Activated T-cell treated with anti-CD3 and anti-CD28 coated beads, Interleukin-2, amount 50 U/mL, for 4 hours (primary cell): ENCODE measurements at places on chromosomes 2 and 18.
A peak's percentile ranks its signal among the peaks of the same experiment; 100 is the strongest.

DNA sequence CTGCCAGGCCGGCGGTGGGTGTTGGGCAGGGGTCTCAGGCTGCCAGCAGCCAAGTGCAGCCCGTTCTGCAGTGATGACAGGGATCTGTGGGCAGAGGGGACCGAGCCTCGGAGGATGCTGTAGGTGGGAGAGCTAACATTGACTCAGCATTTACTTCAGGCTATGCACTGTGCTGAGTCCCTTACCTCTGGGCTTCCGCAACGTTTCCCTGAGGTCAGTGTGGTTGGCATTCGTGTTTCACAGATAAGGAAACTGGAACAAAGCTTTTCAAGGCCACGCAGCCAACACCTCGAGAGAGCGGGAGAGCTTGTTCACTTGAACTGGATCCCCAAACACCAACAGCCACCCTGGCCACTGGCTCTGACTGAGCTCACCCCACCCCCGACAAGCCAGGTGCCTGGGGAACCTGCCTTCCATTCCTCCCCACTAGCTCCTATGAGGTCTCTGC is 839 bp upstream of the GPR148 start:
- DNase-seq, result no peak

- DNase-seq, result no peak
Observed at GRCh38 chr18:52936931-52937330, 596.9 kb downstream of the DCC start.

- no peak for DNase-seq
Observed at GRCh38 chr2:193907561-193907960, 1712.8 kb upstream of the TMEFF2 start.

GRCh38 chr18:26655525-26656430 is 107.4 kb upstream of the KCTD1 start:
- no peak for DNase-seq

DNA sequence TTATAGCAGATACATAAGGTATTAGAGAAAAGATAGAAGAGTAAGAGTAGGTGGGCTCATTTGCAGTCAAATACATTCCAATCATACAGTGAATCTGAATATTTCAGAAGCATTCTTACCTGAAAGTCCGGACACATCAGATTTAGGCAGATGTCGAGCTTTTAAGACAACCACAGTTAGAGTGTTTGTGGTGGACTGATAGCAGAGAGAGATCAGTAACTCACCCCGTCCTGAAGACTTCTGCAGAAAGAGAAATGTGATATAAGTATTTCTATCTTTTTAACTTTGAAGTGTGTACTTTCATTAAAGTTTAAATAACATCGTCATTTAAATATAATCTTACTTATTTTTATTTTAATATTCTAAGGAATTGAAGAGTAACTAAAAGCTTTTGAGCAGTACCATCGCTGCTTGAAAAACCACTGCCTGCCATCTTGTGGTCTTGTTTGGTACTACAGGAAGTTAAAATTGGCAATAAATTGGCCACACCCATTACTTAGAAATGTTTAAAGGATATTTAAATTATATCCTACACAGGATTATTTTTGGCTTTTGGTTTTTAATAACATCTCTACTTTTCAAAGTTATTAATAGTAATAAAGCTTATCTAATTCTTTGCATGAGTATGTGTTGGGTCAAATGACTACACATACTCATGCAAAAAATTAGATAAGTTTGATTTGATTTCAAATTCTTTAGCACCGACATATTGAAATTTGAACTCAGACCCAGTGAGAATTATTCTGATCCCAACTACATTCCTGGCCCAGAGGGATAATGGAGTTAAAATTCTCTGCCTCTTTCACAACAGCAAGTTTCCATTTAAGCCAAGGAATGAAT is 5.5 kb downstream of the SYT4 start:
- no peak for DNase-seq

DNA sequence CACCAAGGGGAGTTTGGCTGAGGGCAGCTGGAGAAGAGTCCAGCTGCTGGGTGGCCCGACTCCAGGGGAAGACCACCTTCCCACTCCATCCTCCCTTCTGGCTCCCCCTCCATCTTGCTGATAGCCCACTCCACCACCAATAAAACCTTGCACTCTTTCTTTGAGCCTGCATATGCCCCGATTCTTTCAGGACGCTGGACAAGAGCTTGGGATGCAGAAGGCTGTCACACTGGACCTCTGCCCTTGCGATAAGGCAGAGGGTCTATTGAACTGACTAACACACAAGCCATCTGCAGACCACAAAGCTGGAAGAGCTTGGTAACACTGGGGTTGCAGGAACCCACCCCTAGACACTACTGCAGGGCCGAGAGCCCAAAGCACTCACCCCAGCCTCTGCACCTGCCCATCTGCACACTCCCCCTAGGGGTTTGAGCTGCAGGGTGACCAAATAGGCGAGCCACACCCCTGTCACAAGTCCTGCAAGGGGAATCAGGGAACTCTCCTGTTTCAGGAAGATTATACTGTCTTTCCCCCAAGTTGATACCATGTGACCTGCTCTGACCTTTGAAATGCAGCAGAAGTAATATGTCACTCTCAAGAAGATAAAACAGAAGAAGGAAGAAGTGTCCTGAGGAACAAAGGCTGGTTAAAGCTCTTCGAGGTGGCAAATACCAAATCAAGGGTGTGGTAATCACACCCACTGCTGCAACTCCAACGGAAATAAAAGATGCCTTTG is 70.5 kb downstream of the SMAD4 start:
- DNase-seq, result no peak

- no peak for DNase-seq
Observed at GRCh38 chr18:32930695-32931301, 158.0 kb upstream of the KLHL14 start.

- peak; percentile 28 for DNase-seq
Observed at GRCh38 chr2:64807417-64807816, 153.7 kb upstream of the SERTAD2 start.

- no peak for DNase-seq
Observed at GRCh38 chr2:162462911-162463310, 119.0 kb downstream of the GCA start.

DNA sequence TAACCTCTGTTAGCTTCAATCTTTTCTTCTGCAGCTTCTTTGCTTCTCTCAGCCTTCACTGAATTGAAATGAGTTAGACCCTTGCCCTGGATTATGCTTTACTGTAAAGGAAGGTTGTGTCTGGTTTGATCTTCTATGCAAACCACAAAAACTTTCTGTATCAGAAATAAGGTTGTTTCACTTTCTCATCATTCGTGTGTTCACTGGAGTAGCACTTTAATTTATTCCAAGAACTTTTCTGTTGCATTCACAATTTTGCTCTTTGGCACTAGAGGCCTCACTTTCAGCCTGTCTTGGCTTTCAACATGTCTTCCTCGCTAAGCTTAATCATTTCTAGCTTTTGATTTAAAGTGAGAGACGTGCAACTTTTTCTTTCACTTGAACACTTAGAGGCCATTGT is 365.3 kb downstream of the TDRD15 start:
- DNase-seq, result no peak

- DNase-seq, result no peak
Observed at GRCh38 chr2:119241205-119241532, 17.5 kb downstream of the STEAP3 start.

DNA sequence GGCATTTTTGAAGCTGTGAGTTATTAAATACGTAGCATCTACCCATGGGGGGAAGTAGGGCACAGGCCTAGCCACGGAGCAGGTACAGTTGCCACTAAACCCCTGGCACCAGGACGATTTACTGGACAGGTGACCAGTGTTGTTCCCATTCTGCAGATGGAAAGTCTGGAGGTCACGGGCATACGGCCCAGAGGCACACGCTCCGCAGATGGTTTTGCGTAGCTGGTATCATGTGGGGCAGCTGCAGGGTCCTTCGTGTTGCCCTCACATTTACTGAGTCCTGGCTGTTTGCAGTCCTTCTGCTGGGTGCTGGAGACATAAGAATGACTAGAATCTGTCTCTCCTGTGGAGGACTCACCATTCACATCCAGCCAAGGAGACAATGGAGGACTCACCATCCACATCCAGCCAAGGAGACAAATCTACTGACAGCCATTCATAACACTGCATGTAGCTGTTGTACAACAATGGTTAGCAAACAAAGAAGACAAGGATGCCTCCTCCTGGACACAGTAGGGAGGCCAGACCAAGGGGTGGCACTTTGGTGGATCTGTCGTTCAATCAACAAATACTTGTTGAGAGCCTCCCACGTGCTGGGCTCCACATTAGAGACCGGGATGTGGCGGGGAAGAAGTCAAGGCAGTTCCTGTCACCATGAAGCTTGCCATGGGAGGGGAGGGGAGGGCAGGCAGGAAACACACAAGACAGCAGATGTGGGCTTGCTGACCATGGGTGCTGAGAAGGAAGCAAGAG is 24.9 kb downstream of the TWIST2 start:
- DNase-seq, result no peak

DNA sequence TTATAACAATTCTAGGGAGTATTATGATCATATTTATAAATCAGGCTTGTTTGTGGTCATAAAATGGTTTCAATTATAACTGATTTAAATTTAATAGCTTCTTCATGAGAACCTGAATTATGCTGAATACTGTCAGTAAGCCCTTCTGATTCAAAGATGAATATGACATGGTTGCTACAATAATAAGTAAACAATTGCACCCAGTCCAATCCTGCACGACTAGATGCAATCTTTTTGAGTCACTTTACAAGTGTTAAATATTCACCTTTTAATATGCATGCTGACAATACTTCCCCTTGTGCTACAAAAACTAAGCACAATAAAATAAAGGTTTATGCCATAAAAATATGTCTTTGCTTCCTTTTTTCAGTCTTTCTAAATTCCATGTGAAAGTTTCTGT is 325.2 kb downstream of the KCNJ3 start:
- DNase-seq, result no peak

DNA sequence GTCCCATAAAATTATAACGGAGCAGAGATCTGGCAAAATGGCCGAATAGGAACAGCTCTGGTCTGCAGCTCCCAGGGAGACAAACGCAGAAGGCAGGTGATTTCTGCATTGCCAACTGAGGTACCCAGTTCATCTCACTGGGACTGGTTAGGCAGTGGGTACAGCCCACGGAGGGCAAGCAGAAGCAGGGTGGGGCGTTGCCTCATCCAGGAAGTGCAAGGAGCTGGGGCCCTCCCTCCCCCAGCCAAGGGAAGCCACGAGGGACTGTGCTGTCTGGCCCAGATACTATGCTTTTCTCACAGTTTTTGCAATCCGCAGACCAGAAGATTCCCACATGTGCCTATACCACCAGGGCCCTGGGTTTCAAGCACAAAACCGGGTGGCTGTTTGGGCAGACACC is 22.8 kb downstream of the ICA1L start:
- no peak for DNase-seq

GRCh38 chr18:49399003-49399402 is 61.4 kb downstream of the DYM start:
- DNase-seq, result no peak

GRCh38 chr2:96409081-96409819 is 73.7 kb downstream of the NCAPH start:
- DNase-seq, result no peak

DNA sequence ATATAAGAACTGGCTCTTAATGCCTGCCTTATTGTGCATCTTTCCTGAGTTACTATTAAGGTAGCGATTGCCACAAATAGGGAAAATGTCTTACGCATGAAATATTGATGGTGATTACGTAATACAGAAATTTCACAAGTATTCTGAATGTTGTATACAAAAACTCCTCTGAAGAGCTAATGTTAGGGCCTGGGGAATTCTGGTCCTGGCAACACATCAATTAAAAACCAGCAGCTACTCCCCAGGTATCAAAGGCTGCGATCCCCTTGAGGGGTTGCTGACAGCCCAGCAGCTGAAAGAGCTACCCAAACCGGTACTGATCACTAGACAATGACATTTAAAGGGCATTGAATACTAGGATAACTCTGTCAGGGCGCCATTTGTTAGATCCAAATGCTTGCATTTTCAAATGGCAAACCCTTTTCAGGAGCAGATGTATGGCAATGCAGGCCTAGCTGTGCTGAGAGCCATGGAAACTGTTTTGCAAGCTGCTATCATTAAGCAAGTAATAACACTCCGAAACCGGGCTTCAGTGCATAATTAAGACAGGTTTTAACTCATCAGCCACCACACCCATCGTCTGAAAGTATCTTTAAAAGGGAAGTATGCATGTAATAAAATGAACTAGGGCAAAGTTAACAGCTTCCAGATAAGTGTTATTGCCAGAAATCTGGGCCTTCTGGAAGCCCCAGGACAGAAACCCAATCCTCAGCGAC is 78.4 kb downstream of the CLHC1 start:
- DNase-seq, result no peak

- DNase-seq, result no peak
Observed at GRCh38 chr18:39806525-39806924, 2148.5 kb upstream of the PIK3C3 start.

- no peak for DNase-seq
Observed at GRCh38 chr18:13548106-13548819, 178.1 kb downstream of the FAM210A start.

DNA sequence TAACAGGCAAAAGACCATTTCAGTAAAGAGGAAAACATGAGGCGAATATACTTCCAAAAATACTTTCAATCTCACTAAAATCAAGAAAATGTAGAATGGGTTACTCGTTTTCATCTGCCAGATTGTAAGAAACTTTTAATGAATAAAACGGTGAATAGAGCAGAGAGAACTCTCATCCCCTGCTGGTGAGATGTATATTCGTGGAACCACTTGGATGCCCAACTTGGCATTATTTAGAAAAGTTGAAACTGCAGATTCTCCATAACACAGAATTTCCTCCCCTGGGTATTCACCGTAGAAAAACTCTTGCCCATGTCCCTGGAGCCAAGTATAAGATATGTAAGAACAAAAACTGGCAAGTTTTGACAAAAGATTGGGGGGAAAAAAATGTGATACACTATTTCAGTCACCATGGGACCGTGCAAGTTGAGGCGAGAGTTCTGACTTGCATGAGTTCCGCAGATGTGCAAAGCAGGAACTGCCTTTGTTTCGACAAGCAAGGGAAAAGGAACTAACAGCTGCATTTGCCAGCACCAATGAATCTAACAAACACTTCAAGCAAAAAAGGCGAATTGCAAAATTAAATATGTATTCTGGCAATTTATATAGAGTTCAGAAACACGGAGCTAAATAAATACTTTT is 14.8 kb downstream of the TIMM21 start:
- no peak for DNase-seq

DNA sequence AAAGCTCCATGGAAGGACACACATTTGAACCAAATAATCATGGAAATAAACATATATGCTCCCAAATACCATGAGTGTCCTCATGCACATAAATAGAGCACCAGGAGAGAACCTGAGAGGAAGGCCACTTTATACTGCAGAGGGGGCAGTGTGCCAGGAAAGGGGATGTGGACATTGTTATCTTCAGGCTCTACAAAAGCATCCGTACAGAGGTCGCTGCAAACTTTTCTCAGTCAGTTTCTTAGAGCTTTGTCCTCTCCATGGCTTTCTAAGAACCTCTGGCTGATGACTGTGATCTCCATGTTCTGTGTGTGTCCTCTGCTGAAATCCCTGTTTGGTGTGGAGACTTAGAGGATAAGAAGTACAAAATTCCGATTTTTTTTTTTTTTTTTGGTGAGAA is 515.7 kb downstream of the CNTNAP5 start:
- no peak for DNase-seq

DNA sequence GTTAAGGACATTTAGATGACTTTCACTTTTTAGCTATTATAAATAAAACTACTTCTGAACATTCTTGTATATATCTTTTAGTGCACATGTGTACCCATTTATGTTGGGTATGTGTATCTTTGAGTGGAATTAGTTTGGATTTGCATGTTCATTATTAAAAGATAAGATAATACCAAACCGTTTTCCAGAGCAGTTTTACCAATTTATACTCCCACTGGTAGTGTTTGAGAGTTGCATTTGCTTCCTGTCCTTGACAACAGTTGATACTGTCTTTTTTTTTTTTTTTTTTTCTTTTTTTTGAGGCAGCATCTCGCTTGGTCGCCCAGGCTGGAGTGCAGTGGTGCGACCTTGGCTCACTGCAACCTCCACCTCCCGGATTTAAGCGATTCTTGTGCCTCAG is 23.3 kb downstream of the SLC30A6 start:
- DNase-seq, result no peak
